CD8-positive, alpha-beta T cell (primary cell): ENCODE measurements at places on chromosomes 3 and 15.

GRCh38 chr15:96332637-96333121, 2.2 kb downstream of the NR2F2 start:
- DNase-seq: no peak

DNA sequence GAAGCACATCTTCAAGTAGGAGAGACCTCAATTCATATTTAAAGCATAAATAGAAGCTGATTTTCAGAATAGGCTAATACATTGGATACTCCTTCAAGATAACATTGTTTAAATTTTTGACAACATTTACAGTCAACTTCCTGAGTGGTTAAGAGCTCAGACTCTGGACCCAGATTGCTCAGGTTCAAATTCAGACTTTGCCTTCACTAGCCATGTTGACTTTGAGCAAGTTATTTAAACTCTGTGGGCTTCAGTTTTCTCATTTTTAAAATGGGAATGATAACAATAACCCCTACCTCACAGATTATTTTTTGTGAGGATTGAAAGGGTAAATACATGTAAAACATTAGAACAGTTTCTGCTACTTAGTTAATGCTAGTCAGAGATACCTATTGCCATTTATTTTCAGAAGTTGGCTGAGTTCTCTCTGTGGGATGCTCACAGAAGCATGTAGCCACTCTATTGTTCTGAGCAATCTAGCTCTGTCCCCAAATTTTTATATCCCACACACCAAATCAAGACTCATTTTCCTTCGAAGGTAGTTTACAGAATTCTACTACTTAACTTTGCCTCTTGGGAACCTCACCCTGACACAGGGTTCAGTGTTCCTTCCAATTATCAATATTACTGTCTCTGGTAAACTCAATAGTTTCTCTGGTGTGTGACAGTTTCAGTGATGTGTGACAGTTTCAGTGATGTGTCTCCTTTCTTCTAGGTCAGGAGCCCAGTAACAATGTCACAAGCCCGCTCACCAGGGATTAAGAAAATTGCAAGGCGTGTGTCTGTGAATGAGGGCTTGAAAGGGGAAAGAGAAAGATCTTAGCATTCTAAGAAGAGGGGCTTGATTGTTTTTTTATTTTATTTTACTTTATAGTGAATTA, 79.4 kb upstream of the OSTN start:
- DNase-seq: no peak

GRCh38 chr15:101672298-101672697, 20.1 kb upstream of the TM2D3 start:
- DNase-seq: no peak

DNA sequence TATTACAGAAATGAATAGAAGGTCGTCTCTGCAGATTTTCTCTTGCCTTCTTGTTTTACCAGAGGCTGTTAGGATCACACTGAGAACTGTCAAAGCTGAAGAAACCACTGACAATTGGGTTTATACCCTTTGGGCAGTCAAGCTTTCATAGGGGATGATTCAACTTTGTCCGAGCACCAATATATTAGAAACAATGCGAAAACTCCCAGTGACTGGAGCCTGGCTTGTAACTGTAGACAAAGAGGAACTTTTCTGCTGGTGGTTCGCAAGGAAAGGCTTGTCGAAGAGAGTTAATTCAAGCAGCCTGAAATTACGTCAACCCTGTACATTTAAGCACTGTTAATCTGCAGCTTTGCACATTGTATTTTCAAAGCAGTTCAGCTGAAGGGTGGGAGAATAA, 193.2 kb upstream of the ZNF385D start:
- no peak for DNase-seq

GRCh38 chr15:77557564-77557963, 75.1 kb downstream of the LINGO1 start:
- no peak for DNase-seq

DNA sequence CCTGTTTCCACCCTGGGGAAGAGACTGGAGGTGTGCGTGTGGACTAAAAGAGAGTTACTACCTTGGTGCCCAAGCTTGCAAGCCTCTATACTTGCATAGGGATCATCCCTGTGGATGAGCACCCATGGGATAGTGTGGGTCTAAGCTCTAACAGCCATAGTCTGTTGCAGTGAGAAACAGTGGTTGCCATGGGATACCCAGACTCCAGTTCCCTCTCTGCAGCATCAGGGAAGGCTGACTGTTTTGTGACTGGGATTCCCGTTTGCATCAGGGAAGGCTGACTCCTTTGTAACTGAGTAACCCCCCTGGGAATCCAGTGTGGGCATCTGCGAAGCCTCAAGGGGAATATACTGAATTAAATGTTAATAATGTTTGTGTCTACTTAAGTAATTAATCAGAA, 196.1 kb downstream of the ZNF621 start:
- DNase-seq: no peak

DNA sequence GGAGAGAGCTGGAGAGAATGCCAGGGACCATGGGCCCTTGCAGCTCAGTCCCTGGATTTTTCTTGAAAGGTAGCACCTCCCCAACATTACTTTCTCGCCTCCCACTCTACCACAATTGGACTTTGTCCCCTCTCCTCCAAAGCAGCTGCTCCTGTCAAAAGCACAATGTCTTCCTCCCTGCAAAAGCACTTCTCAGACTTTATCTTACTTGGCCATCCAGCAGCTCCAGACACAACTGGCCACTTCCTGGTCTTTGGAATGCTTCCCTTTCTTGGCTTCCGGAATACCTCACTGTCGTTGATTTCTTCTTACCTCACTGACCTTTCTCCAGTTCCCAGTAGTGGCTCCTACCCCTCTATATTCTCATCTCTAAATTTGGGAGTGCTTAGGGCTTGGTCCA, 134.6 kb upstream of the PROK2 start:
- no peak for DNase-seq

DNA sequence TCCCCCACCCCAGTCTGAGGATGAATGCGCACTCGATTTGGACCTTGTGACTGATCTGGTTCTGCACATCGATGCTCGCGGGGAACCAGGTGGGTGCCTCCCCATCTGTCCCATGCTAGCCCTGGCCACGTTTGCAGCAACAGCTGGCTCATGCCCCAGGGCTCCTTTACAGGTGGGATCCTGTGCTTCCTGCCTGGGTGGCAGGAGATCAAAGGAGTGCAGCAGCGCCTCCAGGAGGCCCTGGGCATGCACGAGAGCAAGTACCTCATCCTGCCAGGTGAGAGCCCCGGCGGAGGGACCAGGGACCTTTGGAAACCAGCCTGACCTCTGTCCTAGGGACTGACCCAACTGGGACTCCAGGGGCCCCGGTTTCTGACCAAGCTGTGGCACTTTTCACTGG, 44.3 kb downstream of the DHX30 start:
- no peak for DNase-seq

DNA sequence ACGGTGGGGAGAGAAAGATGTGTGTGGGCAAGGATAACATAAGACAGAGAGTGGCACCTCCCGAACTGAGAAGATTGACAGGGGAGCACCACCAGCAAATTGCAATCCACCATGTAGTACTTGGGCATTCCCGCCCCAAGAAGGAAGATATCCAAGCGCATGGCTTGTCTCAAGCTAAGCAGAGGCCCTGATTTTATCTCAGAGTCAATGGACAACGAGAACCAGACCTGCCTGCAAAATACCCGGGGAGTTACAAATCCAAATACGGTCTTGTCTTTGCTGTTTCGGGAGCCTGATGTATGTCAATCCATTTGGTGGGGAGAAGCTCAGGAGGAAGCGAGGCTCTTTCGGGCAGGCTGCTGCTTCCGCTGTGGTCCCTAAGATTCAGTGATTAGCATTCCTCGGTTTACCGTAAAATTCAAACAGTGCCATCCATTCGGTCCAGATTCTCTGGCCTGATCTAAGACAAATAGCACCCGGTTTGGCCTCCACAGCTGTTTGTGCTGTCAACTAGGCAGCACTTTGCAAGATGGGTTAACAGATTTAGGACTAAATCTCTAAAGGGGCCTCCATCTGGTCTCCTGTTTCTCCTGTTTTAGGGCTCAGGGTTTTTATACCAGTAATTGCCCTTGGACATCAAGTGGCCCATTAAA, 97.7 kb upstream of the WNT5A start:
- no peak for DNase-seq
